CD4-positive, alpha-beta T cell treated with Interleukin-21 for 1 hour (primary cell): ENCODE measurements at places on chromosomes 5 and 9.

GRCh38 chr9:89815903-89816573 is 211.2 kb downstream of the GADD45G start:
- peak; percentile 20 for DNase-seq

DNA sequence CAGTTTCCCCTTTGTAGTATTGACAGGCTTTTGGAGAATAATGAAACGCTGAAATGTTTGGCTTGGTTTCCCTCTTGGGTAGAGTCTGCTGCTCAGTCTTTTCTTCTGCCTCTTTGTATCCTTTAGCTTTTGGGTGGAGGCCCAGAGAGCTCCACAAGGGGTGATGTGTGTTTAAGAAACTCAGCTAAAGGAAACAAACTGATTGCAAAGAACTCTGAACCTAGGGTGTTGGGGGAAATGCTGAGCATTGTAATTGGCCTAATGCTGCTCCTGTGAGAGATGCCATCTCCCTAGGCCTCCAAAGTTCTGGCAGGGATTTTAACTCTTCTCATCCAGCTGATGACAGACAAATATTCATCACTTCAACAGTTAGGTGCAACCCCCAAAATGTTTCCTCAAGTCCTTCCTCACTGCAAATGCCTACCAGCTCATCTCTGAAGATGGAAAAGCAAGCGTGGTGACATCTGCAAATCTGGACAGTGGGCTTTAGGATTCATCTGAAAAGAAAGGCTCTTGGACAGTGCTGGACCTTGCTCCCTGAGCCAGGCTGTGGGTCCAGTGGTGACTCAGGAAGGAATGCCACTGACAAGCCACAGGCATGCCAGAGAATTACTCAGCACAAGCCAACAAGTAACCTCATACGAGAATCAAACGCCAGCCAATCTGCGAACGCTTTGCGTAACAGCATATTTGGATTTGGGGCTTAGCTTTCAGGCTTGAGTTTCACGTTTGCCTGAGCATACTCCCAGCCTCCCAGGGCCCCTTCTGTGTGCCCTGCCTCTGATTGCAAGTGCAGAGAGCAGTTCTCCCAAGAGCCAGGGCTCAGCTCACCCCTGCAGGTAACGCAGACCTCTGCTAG is 30.5 kb upstream of the ZSWIM6 start:
- DNase-seq, result no peak

- DNase-seq, result no peak
Observed at GRCh38 chr9:120756531-120756930, 36.7 kb downstream of the FBXW2 start.

- DNase-seq, result no peak
Observed at GRCh38 chr9:14298601-14299022, 15.3 kb downstream of the NFIB start.

- no peak for DNase-seq
Observed at GRCh38 chr5:115785381-115786065, 30.9 kb downstream of the CDO1 start.

GRCh38 chr5:125874057-125874456 is 549.2 kb upstream of the GRAMD2B start:
- DNase-seq, result no peak

DNA sequence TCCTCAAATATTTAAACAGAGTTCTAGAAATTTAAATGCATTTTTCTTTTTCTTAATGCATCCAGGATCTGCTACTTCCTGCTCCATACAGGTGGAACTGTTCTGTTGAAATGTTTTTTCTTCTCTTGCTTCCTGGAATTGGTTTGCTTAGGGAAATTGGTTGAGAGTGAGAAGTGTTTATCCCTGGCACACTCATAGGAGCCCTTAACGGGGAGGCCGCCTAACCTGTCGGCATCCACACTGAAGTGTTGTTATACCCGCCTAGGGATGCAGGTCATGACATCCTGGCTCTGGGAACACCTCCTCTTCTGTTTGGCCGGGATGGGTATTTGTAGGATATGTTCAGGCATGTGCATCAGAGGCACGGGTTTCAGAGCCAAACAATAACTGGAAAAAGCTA is 239.7 kb downstream of the GADD45G start:
- DNase-seq, result no peak

- DNase-seq, result no peak
Observed at GRCh38 chr5:123776761-123777160, 264.8 kb downstream of the CSNK1G3 start.

- no peak for DNase-seq
Observed at GRCh38 chr5:153968761-153969562, 69.7 kb downstream of the FAM114A2 start.

DNA sequence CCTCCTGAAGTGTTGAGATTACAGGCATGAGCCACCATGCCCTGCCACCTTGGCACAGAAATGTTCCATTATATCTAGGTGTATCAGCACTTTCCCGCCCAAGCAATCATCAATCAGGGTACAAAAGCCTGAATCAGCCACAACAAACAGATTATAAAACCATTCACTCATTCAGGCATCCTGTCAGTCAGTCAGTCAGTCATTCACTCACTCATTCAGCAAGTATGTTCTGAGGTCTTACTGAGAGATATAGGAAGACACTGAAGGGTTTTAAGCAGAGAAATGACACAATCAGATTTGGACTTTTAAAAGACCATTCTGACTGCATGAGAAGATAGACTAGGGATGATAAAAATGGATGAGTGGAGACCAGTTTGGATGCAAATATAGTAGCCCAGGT is 13.1 kb downstream of the PSMD5 start:
- DNase-seq, result no peak

- no peak for DNase-seq
Observed at GRCh38 chr5:41787265-41787664, 83.0 kb downstream of the OXCT1 start.

- no peak for DNase-seq
Observed at GRCh38 chr9:125659954-125660353, 47.1 kb downstream of the MAPKAP1 start.

DNA sequence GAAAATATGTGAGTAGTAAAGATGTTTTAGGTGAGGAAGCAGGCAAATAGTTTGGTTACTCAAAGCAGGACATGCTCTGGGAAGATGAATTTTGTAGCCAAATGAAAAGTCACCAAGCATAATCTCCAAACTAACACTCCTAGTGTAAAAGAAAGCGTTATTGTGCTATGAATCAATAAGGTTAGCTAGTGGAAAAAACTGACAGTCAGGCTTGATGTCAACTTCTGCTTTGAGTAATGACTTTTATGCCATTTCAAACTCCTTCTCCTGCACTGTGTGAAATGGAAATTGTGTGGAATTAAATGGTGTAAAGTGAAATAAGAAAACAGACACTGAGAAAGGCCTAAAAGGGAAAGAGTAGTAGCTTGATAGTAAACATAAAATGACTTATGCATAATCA is 637.2 kb upstream of the DMAC1 start:
- no peak for DNase-seq

GRCh38 chr5:144944936-144945335 is 774.3 kb downstream of the KCTD16 start:
- no peak for DNase-seq

DNA sequence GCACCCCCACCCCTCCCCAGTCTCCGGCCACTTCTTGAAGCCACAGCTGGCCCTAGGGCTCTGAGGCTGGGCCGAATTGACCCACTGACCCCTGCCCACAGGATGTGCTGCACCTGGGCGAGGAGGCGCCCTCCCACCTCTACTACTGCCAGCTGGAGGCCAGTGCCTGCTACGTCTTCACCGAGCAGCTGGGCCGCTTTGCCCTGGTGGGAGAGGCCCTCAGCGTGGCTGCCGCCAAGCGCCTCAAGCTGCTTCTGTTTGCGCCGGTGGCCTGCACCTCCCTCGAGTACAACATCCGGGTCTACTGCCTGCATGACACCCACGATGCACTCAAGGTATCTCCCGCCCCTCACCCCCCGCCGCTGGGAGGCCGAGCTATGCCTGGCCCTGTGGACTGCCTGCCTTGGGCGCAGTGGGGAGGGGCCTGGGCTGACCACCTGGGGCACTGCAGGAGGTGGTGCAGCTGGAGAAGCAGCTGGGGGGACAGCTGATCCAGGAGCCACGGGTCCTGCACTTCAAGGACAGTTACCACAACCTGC is 21.3 kb downstream of the HK3 start:
- no peak for DNase-seq

- DNase-seq, result no peak
Observed at GRCh38 chr9:88950341-88951154, 40.7 kb upstream of the S1PR3 start.

DNA sequence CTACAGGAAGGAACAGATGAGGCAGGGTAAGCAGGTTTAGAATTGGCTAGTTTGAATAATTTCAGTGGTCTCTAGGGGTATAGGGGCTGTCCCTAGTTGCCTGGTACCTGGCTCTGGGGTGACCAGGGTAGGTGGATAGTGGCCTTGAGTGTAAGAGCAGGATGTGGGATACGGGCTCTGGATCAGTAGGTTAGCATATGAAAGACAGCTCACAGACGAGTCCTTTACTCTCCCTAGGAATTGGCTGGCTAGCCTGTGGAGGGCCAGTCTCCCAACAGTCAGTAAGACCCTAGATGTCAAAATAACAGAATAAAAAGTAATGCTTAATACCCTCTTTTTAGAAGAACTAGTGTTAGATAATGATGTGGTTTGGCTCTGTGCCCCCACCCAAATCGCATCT is 16.6 kb upstream of the C9orf152 start:
- DNase-seq, result no peak

GRCh38 chr9:113999256-114000062 is 78.6 kb downstream of the AMBP start:
- DNase-seq, result no peak

- no peak for DNase-seq
Observed at GRCh38 chr9:72476617-72477437, 44.6 kb upstream of the TMC1 start.

GRCh38 chr5:36089989-36090388 is 23.3 kb upstream of the UGT3A2 start:
- DNase-seq, result no peak

DNA sequence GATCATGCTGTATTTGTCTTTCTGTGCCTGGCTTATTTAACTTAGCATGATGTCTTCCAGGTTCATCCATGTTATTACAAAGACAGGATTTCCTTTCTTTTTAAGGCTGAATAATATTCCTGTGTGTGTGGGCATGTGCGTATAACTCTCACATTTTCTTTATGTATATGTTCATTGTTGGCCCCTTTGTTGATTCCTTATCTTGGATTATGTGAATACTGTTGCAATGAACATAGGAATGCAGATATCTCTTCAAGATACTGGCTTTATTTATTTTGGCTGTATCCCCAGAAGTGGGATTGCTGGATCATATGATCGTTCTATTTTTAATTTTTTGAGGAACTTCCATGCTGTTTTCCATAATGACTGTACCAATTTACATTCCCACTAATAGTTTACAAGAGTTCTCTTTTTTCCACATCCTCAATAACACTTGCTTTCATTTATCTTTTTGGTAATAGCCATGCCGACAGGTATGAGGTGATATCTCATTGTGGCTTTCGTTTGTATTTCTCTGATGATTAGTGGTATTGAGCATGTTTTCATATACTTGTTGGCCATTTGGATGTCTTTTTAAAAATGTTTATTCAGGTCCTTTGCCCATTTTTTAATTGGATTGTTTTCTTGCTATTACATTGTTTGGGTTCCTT is 38.0 kb downstream of the CREBRF start:
- no peak for DNase-seq

GRCh38 chr5:133006653-133007052 is 19.7 kb downstream of the ZCCHC10 start:
- DNase-seq, result no peak

DNA sequence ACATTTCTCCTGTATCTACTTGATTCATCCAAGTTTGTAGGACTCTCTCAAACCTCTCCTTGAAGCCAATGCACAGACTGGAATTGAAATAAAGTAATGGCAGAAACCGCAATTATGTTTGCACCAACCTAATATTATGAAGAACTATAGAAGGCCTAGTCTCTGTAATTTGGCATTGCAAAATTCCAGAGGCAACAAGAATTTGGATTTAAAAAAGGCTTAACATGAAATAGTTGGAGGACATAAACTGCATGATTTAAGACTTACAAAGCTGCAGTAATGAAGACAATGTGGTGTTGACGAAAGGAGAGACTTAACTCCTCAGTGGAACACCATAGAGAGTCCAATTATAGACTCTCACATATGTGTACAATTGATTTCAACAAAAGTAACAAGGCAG is 117.8 kb upstream of the MINAR2 start:
- DNase-seq, result no peak

DNA sequence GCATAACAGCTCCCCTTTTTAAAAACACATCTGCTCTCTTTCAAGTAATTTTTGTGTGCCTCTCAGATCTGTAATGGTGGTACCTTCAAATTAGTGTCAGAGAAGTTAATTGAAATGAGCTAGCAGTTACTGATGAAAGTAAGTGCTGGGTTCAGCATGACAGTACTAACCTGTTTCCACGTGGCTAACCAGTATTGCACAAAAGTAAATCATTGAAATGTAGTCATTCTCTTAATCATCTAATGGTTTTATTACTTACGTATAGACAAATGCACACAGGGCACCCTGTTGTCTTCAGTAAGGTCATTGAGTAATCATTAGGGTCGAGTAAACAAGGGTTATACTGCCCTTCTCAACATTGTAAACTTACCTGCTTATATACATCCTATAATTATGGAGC is 157.8 kb upstream of the PRR16 start:
- DNase-seq, result no peak

GRCh38 chr5:643811-644271 is 31.7 kb downstream of the CEP72 start:
- DNase-seq, result no peak

DNA sequence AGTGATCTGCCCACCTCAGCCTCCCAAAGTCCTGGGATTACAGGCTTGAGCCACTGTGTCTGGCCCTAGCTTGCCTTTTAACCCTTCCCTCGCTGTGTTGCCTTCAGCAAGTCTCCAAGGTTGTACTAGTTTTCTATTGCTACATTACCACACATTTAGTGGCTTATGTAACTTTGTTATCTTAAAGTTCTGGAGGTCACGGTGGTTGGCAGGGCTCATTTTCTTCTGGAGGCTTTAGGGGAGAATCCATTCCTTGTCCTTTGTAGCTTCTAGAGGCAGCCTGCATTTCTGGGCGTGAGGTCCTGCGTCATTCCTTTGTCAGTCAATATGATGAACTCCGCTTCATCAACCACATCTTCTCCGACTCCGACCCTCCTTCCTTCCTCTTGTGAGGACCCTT is 2.9 kb upstream of the PRRC2B start:
- DNase-seq, result no peak

DNA sequence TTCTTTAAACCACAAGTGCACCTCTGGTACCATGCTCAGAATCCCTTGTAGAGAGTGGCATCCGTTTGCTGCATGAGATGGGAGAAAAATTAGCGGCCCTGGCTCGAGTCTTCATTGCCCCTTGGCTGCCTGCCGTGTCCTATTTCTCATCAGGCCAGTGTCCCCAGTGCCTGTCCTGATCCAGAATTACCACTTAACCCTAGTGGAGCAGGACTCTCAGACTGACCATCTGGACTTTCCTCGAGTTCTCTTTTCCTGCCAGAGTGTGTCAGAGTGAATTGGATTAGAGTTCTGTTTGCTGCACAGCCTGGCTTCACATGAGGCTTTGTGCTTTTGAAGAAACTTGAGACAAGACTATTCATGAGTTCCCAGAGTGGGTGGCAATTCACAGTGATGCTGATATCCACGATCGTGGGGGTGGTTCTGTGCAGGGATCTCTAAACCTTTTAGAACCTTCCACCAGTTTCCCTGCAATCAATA is 92.6 kb downstream of the C9orf152 start:
- no peak for DNase-seq

GRCh38 chr5:172592881-172593280 is 48.2 kb upstream of the NEURL1B start:
- DNase-seq, result no peak

GRCh38 chr5:111469293-111469896 is 42.9 kb downstream of the STARD4 start:
- no peak for DNase-seq

- no peak for DNase-seq
Observed at GRCh38 chr5:116229131-116229689, 144.4 kb downstream of the COMMD10 start.

- no peak for DNase-seq
Observed at GRCh38 chr9:113005777-113006176, 6.2 kb downstream of the ZNF883 start.
